ENCODE measurements at places on chromosomes 16 and 17.
A peak's percentile ranks its signal among the peaks of the same experiment; 100 is the strongest.

- DNase-seq, result no peak
Measured at GRCh38 chr16:47110939-47111338, 32.8 kb downstream of the NETO2 start.

GRCh38 chr16:75320435-75320834 is 69.0 kb upstream of the BCAR1 start:
- DNase-seq, result no peak

GRCh38 chr17:14353861-14354474 is 53.1 kb downstream of the HS3ST3B1 start:
- no peak for DNase-seq

- DNase-seq, result no peak
Measured at GRCh38 chr17:60542071-60542470, 16.0 kb upstream of the APPBP2 start.

GRCh38 chr17:58007781-58008706 is 998 bp upstream of the SRSF1 start:
- DNase-seq, result peak; percentile 18

Data from uterus (tissue), 4 donors.